ENCODE measurements at places on chromosomes 6 and 20. TPM values are rescaled to one million over a fixed set of nuclear protein-coding genes. Genes with fewer than 3 reads are reported as not detected.

Gene NSFL1C
- total RNA-seq = 71.3 TPM

Gene LST1
- total RNA-seq = 11.1 TPM

Gene MOCS1
- 6.4 TPM for total RNA-seq

Gene ADGRF4
- not detected for total RNA-seq

Gene DOK5
- 2.9 TPM for total RNA-seq

Gene IYD
- not detected for total RNA-seq

Gene PPIL1
- 45.9 TPM for total RNA-seq

Gene UNC5CL
- 1.8 TPM for total RNA-seq

Gene GGTLC1
- not detected for total RNA-seq

Gene GSTA2
- total RNA-seq = not detected

Gene LGSN
- total RNA-seq = not detected

Gene GHRH
- total RNA-seq = not detected

Gene SMLR1
- not detected for total RNA-seq

Gene SIRPA
- not detected for total RNA-seq

Gene EDN1
- not detected for total RNA-seq

Gene TBC1D20
- 20.9 TPM for total RNA-seq

Gene TNXB
- 3.8 TPM for total RNA-seq

Gene TUBB
- total RNA-seq = 1,746 TPM

Gene SAMD10
- 25.4 TPM for total RNA-seq

Gene SLC17A9
- total RNA-seq = 16.5 TPM

Gene BANF2
- total RNA-seq = not detected

Gene OPRM1
- total RNA-seq = not detected

Gene CLIC5
- 2.2 TPM for total RNA-seq

Gene LRRN4
- total RNA-seq = 0.09 TPM

Gene LTB
- total RNA-seq = 44.9 TPM

Gene DXO
- 12.6 TPM for total RNA-seq

Gene SRSF12
- 0.26 TPM for total RNA-seq

Gene TFAP2B
- total RNA-seq = not detected

Gene MUC22
- not detected for total RNA-seq

Gene DPPA5
- total RNA-seq = not detected

Gene ACTL10
- 1.7 TPM for total RNA-seq

Gene CLPSL2
- not detected for total RNA-seq

Gene MBOAT1
- total RNA-seq = 16.1 TPM
